ENCODE measurements at places on chromosomes 3 and 15.

DNA sequence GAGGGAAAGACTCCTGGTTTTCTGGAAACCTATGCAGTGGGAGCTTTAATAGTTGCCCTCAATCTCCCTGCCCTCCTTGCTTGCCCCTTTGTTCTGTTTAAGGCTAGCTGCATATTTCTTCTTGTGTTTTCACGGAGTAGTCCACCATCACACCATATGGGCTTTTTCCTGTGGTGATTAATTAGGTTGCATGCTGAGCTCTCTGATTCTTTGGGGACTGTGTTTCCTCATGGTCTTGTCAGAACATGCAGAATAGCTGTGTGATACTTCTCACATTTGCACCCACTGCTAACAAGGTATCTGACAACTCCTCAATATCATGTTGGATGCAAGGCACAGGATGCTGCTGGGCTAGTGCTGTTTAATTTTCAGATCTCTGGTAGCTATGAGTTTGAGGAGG, 139.6 kb downstream of the PTPRG start:
- no peak for DNase-seq

- no peak for DNase-seq
These were observed 63.1 kb downstream of the TRANK1 start for GRCh38 chr3:36881735-36882134.

GRCh38 chr3:79661896-79662295, 105.9 kb downstream of the ROBO1 start:
- no peak for DNase-seq

- DNase-seq = no peak
These were observed 8.0 kb upstream of the GSK3B start for GRCh38 chr3:120102232-120102631.

GRCh38 chr3:111594205-111594604, 941 bp downstream of the ZBED2 start:
- DNase-seq = no peak

GRCh38 chr15:23072633-23073032, 33.3 kb upstream of the TUBGCP5 start:
- DNase-seq = no peak

DNA sequence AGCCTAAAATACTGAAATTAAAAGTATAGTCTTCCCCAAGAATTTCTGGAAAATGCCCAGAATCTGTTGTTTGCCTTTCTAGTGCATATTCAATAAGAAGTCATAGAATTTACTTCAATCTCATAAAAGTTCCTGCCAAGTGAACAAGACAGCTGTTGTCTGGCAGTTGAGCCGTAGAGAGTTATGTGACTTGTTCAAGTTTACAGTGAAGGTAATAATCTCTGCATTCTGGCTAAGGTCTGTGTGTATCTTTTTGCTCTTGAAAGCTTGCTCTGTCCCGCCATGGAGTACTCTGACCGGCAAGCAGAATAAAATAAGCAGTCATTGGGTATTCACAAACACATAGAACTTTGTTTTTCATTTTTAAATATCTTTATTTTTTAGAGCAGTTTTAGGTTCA, 77.8 kb downstream of the GHSR start:
- no peak for DNase-seq

GRCh38 chr3:28308196-28308595, 40.3 kb upstream of the ZCWPW2 start:
- no peak for DNase-seq

DNA sequence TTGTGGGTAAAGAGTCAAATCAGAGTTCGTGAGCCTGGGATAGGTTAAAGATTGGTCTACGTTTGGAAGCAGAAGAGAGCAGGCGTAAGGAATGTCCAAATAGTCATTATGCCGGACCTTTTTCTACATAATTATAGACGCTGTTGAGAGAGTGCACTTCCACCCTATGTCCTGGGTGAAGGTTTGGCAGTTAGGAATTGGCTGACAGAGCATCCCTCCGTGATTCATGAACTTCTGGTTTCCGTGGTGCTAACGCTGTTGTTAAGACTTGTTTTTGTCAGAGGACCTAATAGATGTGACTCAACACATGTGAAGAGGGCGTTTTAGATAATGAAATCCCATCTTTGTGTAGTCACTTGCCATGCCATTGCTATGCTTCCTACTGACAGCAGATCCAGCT, 1.1 kb downstream of the EAF1 start:
- no peak for DNase-seq

DNA sequence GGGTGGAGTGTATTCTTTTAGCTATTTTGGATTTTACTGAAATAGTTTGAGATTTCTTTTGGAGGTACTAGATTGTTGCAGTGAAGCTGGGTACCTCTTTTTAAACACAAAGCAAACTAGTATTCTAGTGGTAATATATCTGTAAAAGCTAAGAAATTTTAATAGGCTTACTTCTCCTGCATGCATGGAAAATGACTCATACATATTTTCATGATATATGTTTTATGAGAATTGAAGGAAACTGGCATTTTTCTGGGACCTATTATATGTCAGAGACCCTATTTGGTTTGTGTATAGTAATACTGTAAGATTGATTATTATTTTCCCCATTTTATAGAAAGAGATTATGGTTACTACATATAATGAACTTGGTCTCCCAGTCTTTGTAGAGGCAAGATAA, 851.0 kb downstream of the DIPK2A start:
- no peak for DNase-seq

All from GM18507 (cell line).